T follicular helper cell (primary cell): ENCODE measurements at places on chromosomes 3 and 15.
A peak's percentile ranks its signal among the peaks of the same experiment; 100 is the strongest.

GRCh38 chr15:78872972-78873792 lies 492 bp downstream of the MORF4L1 start:
- DNase-seq, result peak; percentile 85

DNA sequence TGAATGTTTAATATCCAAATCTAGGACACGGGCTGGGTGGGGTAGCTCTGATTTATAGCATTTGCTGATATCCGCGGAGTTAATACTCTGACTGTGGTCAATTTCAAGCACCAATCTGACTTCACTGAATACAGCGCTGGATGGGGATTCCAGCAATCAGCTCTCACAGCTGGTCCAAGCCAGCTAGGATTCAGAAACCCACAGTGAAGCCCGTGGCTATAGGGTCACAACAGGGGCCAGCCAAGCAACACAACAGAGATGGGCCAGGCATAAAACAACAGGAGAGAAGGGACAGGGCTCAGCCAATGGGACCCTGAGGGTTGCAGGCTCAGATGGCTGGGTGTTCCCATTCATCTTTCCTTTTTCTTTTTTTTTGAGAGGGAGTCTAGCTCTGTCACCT lies 5.4 kb upstream of the LMAN1L start:
- DNase-seq, result no peak

DNA sequence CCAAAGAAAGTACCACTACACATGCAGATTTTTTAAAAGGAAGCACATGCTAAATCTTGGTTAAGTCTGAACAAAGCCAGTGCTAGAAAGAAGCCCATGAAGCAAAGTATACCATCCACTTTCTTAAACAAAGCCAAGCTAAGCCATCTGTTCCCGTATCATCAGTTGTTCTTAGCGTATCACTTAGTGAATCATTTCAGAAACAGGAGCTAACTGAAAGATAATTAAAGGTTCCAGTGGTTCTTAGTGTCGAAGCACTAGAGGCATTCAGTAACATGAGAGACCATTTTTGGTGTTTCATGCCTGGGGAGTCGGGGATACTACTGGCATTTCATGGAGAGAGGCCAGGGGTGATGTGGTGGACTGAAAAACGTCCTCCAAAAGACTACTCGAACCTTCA lies 12.8 kb downstream of the UBXN7 start:
- DNase-seq, result no peak

GRCh38 chr3:10786640-10787039 lies 29.4 kb upstream of the SLC6A11 start:
- DNase-seq, result no peak

- DNase-seq, result no peak
Observed at GRCh38 chr3:153145454-153145853, 16.6 kb upstream of the RAP2B start.

GRCh38 chr3:122691195-122691594 lies 10.6 kb downstream of the PARP14 start:
- no peak for DNase-seq

GRCh38 chr3:179449636-179450035 lies 1.6 kb downstream of the GNB4 start:
- no peak for DNase-seq

GRCh38 chr3:177729956-177730681 lies 532.8 kb upstream of the TBL1XR1 start:
- DNase-seq, result no peak

DNA sequence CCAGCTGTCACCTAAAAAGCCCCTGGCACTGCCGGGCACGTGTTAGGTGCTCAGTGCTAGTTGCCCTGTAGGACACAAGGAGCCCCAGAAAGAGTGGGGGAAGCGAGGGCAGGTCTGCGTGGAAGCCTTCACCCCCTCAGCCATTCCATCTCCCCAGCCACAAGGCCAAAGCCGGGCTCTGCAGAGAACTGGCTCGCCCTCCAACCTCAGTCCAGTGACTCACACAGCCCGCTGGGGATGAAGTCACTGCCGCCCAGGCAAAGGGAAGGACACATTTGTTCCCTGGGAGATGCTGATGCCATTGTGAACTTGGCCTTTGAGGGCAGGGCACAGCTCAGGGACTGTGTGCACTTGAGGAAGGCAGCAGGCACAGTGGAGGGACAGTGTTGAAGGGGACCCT lies 48.1 kb downstream of the IQSEC1 start:
- DNase-seq, result no peak

DNA sequence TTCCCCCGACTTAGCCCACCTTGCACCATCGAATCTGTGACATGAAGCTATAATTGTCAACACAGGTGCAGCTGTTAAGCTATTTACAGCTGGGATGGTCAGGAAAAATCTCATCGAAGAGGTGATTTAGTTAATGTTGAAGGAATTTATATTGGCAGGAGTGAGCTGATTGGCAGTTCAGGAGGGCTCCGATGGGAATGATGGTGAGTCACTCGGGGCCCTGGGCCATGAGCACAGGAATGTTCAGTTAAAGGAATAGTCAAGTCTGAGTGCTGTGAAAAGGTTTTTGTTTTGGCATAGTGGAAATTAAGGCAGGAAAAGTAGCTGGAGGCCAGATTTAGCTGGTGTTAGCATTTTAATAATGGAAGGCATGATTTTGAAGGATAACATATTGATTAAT lies 95.7 kb downstream of the OXSM start:
- DNase-seq, result no peak

- DNase-seq, result no peak
Observed at GRCh38 chr15:56232058-56232457, 11.6 kb downstream of the RFX7 start.

- DNase-seq, result no peak
Observed at GRCh38 chr3:145704020-145704419, 457.0 kb downstream of the PLOD2 start.
